Glomerular endothelial cell (primary cell): ENCODE measurements at places on chromosomes 12 and 14. TPM values are rescaled to one million over a fixed set of nuclear protein-coding genes. Genes with fewer than 3 reads are reported as not detected.

GRCh38 chr14:50705026-50705593 is 37.0 kb upstream of the SAV1 start:
- DNase-seq = no peak

GRCh38 chr12:116404913-116405611 is 127.6 kb upstream of the MED13L start:
- DNase-seq = no peak

GRCh38 chr12:113591480-113591974 is 119.9 kb upstream of the LHX5 start:
- DNase-seq = no peak

GRCh38 chr14:103372552-103373304 is 12.5 kb upstream of the MARK3 start:
- no peak for DNase-seq

GRCh38 chr12:75970310-75970709 is 61.3 kb downstream of the PHLDA1 start:
- no peak for DNase-seq

GRCh38 chr14:57502586-57503254 is 9.1 kb upstream of the CCDC198 start:
- no peak for DNase-seq

GRCh38 chr14:74267588-74267987 is 28.3 kb downstream of the VSX2 start:
- no peak for DNase-seq

GRCh38 chr12:25840678-25841465 is 117.6 kb upstream of the RASSF8 start:
- DNase-seq = no peak

The GSC gene
- not detected in 2 replicates for total RNA-seq

The OAS1 gene
- 10.9 and 43.6 TPM in 2 replicates for total RNA-seq

The GLT8D2 gene
- 2.3 and 3.8 TPM in 2 replicates for total RNA-seq
